ENCODE measurements at places on chromosomes 3 and 15. TPM values are rescaled to one million over a fixed set of nuclear protein-coding genes. Genes with fewer than 3 reads are reported as not detected.

DNA sequence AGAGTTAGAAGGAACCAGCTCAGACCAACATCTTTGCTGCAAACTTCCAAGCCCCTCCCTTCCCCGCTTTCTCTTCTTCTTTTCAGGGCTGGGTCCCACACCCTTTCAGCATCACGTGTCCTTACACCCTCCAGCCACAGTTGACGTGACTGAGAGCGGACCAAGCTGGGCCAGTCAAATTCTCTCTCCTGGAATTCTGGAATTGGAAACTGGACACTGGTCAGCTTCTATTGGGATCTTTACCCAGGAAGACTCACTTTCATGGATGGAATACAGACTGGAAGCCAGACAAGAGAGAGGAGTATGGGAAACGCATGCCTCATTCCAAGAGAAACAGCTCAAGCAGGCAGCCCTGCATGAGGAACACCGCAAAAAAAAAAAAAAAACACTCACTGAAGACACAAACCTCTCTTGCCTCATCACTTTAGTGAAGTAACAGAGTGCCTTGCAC lies 12.4 kb upstream of the TPM1 start:
- H3K27ac ChIP-seq: no peak overlapping the region
- no peak overlapping the region for H3K4me3 ChIP-seq
- H3K4me1 ChIP-seq: no peaks in the 10 kb centered on the region
- H3K36me3 ChIP-seq: no peaks in the 10 kb centered on the region

GRCh38 chr3:177992993-177993970 lies 543.0 kb upstream of the KCNMB2 start:
- H3K4me1 ChIP-seq: no peaks in the 10 kb centered on the region
- DNase-seq: no peak
- no peaks in the 10 kb centered on the region for H3K36me3 ChIP-seq
- no peak overlapping the region for H3K4me3 ChIP-seq

C3orf22 gene
- not detected for total RNA-seq

- DNase-seq: no peak
- no peaks in the 10 kb centered on the region for H3K27me3 ChIP-seq
- H3K4me1 ChIP-seq: peaks cover 29% of the 10 kb centered on the region
These were observed 2.1 kb downstream of the CHST13 start for GRCh38 chr3:126525853-126526667.

DNA sequence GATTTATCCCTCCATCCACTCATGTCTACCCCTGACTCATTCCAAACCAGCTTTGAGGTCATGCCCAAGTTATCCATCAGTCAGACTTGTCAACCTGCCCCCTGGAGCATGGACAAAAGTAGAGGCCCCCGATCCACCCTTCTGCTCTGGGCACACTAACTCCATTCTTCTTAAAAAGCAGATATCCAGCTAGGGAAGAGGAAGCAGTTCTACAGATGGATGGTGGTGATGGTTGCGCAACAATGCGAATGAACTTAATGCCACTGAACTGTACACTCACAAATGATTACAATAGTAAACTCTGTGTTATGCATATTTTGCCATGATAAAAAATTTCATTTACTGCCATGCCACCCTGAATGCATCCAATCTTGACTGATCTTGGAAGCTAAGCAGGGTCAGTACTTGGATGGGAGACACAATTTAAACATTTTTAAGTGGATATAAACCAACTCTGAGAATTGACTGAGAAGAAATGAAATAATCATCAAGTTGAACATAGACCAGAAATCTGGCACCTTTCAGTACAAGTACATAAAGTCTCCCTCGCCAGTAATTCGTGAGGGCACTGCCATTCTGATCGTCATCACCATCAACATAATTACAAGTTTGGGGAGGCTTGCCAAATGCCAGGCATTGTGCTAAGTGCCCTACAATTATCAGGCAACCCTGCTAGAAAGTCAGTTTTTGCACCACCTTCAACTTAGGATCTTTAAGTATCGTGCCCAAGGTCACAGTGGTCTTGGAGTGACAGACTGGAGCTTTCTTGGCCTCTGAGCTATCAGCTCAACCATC lies 124.8 kb downstream of the ATP10A start:
- H3K36me3 ChIP-seq: no peaks in the 10 kb centered on the region
- H3K4me1 ChIP-seq: no peaks in the 10 kb centered on the region
- H3K27me3 ChIP-seq: no peaks in the 10 kb centered on the region
- no peak for DNase-seq

GRCh38 chr3:13163848-13164382 lies 90.7 kb upstream of the IQSEC1 start:
- no peaks in the 10 kb centered on the region for H3K4me1 ChIP-seq
- H3K27me3 ChIP-seq: no peaks in the 10 kb centered on the region
- H3K36me3 ChIP-seq: no peaks in the 10 kb centered on the region
- no peak overlapping the region for H3K4me3 ChIP-seq
- no peak for DNase-seq
- H3K27ac ChIP-seq: no peak overlapping the region

GRCh38 chr3:112721231-112721630 lies 80.3 kb upstream of the CCDC80 start:
- H3K27ac ChIP-seq: no peak overlapping the region
- H3K27me3 ChIP-seq: no peaks in the 10 kb centered on the region
- DNase-seq: no peak
- H3K4me1 ChIP-seq: no peaks in the 10 kb centered on the region
- H3K4me3 ChIP-seq: no peak overlapping the region
- H3K36me3 ChIP-seq: no peaks in the 10 kb centered on the region

- H3K4me1 ChIP-seq: peaks cover 55% of the 10 kb centered on the region
- H3K4me3 ChIP-seq: no peak overlapping the region
- H3K27ac ChIP-seq: no peak overlapping the region
These were observed 336.1 kb downstream of the FOXP1 start for GRCh38 chr3:71247221-71247957.

GRCh38 chr3:175179055-175179454 lies 319.9 kb downstream of the NAALADL2 start:
- H3K36me3 ChIP-seq: no peaks in the 10 kb centered on the region
- no peak overlapping the region for H3K4me3 ChIP-seq
- peaks cover 10% of the 10 kb centered on the region for H3K4me1 ChIP-seq
- DNase-seq: no peak

SNRPA1 gene
- 26.2 TPM for total RNA-seq

DNA sequence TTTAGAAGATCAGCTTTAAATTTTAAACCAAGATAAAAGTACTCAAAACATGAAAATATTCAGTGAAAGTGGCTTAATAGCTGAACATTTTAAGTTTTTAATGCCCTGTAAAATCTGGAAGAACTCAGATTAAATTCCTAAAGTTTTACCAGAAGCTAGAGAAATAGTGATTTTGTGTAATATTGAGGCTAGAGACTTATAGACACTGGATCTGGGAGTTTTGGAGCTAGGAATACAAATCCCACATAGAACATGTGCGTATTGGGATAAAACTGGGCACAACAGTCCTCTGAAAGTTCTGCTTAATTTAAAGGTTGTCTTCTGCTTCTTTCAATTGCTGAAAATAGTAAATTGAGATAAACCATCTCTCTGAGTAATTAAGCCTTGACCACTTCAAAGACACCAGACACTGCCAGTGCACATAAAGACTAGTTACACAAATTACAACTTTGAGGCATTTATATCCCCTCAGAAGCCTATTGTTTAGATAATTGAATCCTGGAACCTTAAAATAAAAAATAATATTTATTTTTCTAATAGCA lies 1382.5 kb downstream of the OTOL1 start:
- H3K36me3 ChIP-seq: no peaks in the 10 kb centered on the region
- no peak overlapping the region for H3K27ac ChIP-seq
- no peaks in the 10 kb centered on the region for H3K4me1 ChIP-seq
- no peak for DNase-seq

Data from body of pancreas (tissue), 4 donors.